Fibroblast of skin of left biceps (primary cell): ENCODE measurements at places on chromosomes 1 and 21.

DNA sequence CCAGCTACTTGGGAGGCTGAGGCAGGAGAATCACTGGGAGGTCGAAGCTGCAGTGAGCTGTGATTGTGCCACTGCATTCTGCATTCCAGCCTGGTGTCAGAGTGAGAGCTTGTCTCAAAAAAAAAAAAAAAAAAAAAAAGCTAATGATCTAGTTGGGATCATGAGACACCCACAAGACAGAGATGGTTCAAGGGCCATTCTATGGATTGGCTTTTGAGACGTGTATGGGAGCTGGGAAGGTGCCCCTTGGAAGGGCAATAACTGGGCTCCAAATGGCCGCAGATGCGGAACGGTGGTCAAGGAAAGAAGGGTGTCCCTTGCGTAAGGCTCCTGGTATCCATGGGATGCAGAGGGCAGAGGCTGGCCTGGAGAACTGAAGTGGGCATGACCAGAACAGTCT, 6.8 kb upstream of the ADAM15 start:
- no peak for DNase-seq

- no peak for DNase-seq
Observed at GRCh38 chr1:176522310-176522845, 59.4 kb downstream of the PAPPA2 start.

DNA sequence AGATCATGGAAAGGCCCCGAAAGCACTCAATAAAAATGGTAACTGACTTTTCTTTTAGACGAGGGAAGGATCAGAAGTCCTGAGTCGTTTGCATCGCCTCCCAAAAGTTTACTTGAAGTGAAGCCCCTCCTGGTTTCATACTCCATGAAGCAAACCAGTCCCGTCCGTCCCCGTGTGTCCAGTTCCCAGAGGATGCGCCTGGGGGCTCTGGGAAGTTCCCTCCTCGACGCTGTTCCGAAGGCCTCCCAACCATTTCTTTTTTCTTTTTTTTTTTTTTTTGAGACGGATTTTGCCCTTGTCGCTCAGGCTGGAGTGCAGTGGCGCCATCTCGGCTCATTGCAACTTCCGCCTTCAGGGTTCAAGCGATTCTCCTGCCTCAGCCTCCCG, 661 bp upstream of the OSCP1 start:
- no peak for DNase-seq

DNA sequence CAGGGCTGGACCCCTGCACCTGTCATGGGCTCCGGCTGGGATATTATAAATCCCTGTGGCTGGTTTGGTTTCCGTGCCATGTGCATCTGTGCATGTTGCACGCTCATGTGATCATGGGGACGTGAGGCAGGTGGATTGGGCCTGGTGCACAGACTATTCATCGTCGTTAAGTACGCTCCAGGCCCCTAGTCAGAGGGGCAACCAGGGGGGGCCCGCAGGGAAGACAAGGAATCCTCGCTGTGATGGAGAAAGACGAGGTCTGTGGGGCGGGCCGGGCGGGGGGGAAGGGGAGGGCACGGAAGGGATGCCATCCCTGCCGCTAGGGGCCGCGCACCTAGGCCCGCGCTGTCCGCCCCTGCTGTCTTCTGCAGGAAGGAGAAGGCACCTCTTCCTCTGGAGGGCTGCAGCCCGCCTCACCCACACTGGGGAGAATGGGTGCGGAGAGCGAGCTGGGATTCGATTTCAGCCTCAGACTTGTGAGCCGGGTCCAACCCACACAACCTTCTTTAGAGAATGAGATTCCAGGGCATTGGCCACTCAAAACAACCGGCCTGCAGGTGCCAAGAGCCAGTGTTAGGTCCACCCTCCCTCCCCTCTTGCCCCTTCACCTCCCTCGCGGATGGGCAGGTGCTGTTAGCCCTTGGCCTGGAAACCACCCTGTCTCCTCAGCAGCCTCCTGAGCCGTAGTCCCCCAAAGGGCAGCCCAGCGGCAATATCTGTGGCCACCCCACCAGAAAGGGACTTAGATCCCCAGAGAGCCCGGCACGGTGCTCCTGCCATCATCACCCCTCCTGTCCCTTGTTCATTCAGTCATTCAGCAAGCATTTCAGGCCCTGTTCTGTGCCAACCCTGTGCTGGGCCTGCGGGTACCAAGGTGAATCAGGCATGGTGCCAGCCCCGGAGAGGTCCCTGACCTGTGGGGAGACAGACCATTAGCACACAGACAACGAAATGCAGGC, 950 bp upstream of the LRP8 start:
- DNase-seq = no peak

DNA sequence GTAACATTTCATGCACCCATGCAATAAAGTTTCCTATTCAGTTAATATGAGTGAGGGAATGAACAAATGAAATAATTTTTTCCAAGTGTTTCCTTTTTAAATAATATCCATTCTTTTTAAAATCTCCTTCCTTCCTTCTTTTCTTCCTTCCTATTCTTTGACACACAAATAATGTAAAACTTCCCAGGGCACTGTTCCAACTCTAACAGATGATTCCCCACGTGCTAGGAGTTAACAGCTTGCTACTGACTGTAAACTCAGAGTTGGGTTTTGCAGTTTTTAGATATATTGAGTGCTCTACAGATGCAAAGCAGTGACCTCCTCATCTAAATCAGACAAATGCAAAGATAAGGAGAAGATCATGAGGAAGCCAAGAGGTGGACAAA, 54.0 kb upstream of the POU2F1 start:
- no peak for DNase-seq

- no peak for DNase-seq
Observed at GRCh38 chr1:66396212-66396890, 137.6 kb upstream of the SGIP1 start.

DNA sequence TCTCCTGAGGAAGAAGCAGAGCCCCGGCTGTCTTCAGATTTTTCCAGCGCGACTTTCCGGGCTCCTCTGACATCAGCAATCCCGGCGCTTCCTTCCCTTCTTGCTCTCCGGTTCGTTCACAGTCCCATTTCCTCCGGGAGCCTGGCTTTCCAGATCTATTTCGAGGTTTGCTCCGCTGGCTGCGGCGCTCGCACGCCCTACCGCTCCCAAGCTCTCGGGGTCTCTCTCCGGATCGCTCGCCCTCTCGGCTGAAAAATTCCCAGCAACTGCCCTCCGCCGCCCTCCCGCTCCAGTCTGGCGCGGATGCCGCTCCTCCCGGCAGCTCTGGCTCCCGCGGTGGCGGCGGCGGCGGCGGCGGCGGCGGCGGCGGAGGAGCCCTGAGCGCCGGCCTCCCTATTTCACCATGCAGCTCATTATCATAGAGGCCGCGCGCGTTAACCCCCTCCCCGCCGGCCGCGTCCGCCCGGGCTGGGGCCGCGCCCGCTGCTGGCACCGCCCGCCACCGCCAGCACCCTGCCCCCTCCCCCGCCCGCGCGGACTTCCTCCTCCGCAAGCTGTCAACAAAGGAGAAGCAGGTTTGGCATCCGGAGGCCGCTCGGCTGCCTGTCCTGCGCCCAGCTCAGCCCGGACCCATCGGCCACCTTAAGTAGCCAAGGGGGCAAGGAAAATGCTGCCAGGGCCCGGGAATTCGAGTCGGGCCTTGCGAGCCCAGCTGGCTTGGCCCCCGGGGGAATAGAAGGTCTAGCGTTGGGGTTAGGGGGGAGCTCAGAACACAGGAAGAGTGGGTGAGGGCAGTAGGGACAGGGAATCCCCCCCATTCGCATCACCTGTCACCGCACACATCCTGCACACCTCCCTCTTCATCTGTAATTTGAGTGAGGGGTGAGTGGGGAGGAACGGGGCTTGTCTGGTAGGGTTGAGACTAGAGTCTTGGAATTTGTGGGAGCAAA, at the start of gene PLXNA2:
Gene PLXNA2, minus strand, starts transcription at position 418 of the 950 bp plus-strand sequence. CDS start 26,462 bp downstream, outside the sequence.
- DNase-seq = no peak

- no peak for DNase-seq
Observed at GRCh38 chr1:248818505-248819374, 7.0 kb downstream of the SH3BP5L start.

- DNase-seq = no peak
Observed at GRCh38 chr21:33686386-33686785, 44.1 kb downstream of the ITSN1 start.

- peak; percentile 67 for DNase-seq
Observed at GRCh38 chr1:63713627-63714481, 60.0 kb upstream of the ROR1 start.
